ENCODE measurements at places on chromosomes 6 and 20. TPM values are rescaled to one million over a fixed set of nuclear protein-coding genes. Genes with fewer than 3 reads are reported as not detected.

- DNase-seq = no peak
These were observed at the start of gene TRIM10 for GRCh38 chr6:30160785-30161531. Gene TRIM10, minus strand, starts transcription at chr6:30161211. Its CDS starts 353 bp downstream, at chr6:30160858.

MUCL3 gene
- total RNA-seq = not detected

UBE2C gene
- total RNA-seq = 107 TPM

SLC13A3 gene
- total RNA-seq = not detected

Data from MCF 10A (cell line).